Left lung (tissue), 14 donors: ENCODE measurements at places on chromosomes 11 and 22.
A peak's percentile ranks its signal among the peaks of the same experiment; 100 is the strongest.

DNA sequence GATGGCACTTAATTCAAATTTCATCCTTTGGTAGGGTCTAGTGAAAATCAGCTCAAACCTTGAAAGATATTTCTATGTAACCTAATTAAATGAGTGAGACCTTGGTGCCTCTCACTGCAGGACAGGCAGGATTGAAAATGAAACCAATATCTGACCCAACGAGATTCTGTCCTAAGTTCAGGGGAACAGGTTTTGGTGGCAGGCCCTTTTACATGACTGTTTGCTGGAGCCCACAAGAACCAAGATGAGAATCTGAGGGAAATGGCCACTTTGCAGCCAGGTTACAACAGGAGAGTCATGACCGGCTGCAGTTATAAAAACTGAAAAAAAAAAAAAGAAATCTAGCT, 130.2 kb downstream of the TRIM44 start:
- no peak for DNase-seq

DNA sequence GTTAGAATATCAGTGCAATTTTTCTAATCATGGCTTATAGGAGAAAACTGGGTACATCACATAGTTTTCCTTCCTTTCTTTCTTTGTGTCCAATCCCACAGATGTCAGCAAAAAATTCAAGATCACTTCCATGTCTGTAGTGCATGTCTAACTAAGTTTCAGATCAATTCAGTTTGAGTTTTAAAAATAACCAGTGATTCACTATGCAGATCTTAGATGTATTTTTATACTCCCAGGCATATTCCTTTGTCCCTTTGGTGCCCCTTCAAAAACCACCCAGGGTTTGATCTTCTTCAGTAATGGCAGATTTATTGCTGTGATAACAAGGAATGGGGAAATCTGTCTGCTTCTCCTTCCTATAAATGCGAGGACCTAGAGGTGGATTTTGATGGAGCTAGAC, 915.6 kb downstream of the METTL15 start:
- DNase-seq: no peak

- no peak for DNase-seq
Observed at GRCh38 chr22:30240541-30241417, 5.8 kb downstream of the LIF start.

DNA sequence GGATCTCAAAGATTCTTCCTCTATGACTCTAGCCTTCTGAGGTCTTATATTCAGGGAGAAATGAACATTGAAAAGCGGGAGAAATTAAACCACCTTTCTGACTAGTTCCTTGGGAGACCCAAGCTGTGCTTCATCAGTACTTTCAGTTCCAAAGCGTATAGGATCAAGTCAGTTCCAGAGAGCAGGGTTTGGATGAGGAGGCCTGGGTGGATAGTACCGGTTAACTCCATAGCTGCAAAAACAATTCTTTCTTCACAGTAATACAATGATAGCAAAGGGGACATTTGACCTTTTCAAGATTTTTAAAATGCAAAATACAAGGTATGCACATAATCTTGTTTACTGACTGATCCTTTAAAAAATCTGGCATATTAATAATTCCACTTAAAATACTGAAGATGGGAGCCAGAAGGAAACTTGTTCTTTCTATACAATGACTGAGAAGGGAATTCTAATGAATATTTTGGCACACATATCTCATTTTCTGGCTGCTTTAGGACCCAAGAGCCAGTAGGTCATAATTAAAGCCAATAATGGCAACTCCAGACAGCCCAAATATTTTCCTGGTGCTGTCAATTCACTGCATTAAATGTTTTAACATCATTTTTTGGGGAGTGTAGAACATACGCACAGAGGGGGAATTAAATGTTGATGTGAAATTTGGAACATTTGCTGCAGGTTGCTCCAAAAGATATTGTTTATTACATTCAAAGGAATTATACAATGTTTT, 16.0 kb downstream of the ADM start:
- DNase-seq: no peak

DNA sequence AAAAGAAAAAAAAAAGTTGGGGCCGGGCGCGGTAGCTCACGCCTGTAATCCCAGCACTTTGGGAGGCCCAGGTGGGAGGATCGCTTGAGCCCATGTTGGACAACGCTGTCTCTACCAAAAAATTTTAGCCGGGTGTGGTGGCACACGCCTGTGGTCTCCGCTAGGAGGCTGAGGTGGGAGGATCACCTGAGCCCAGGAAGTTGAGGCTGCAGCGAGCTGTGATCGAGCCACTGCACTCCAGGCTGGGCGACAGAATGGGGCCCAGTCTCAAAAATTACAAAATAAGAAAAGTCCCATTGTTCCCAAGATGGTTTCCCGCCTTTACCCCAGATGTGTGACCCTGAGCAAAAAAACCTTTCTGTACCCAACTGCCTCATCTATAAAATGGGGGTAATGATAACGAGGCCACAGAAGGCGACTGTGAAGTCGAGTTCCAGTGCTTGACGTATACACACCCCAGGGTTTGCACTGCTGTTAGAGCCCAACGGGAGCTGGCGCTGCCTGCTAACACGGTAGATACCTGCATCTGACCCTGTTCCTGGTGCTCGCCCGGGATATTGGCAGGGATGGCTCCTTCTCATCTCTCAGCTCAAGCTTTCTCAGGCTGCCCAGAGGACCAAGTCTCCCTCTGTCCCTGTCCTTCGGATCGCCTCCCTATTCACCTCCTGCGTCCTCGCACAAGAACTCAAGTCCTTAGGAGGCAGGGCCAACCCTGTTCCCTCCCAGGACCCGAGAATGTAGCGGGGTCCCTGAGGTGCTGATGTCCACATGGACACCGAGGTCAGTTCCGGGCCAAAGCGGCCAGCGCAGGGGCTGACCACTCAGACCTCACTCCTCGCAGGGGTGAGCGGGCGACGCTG, 1.1 kb upstream of the RPLP2 start:
- no peak for DNase-seq

GRCh38 chr11:83694191-83694910, 408.2 kb upstream of the CCDC90B start:
- DNase-seq: no peak

DNA sequence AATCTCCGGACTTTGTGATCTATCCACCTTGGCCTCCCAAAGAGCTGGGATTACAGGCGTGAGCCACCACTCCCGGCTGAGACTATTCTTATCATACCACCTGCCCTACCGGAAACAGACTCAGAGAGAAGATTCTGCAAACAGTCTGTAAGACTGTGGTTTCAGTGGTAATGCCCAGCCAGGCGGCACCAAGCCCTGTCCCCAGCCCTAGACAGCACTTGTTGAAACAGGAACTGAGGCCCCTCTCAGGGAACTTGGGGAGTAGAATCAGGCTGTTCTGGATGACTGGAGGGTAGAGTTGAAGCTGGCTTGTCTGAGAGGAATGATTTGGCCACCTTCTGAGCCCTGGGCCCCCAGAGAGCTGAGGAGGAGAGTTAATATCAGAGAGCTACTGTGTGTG, 1.3 kb upstream of the INSC start:
- no peak for DNase-seq

DNA sequence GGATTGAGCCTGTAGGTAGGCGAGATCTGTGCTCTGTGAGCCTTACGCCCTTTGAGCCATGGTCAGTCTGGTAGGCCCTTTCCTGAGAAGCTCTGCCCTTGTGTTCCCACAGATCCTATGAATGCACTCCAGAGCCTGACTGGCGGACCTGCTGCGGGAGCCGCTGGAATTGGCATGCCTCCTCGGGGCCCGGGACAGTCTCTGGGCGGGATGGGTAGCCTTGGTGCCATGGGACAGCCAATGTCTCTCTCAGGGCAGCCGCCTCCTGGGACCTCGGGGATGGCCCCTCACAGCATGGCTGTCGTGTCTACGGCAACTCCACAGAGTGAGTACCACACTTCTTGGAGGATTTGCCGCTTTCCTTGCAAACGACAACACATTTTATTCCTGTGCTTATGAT, 47.4 kb downstream of the MED15 start:
- DNase-seq: no peak

GRCh38 chr11:13667795-13668101, 720 bp upstream of the FAR1 start:
- DNase-seq: no peak

GRCh38 chr22:42794551-42795510, 62.2 kb downstream of the ARFGAP3 start:
- no peak for DNase-seq

GRCh38 chr22:21942407-21943343, 10.0 kb downstream of the PPM1F start:
- peak; percentile 16 for DNase-seq

GRCh38 chr22:46328797-46329196, 6.7 kb upstream of the TRMU start:
- no peak for DNase-seq

- no peak for DNase-seq
Observed at GRCh38 chr11:65565624-65566453, 4.4 kb upstream of the ZNRD2 start.

GRCh38 chr11:13534358-13534757, 38.6 kb upstream of the PTH start:
- no peak for DNase-seq

DNA sequence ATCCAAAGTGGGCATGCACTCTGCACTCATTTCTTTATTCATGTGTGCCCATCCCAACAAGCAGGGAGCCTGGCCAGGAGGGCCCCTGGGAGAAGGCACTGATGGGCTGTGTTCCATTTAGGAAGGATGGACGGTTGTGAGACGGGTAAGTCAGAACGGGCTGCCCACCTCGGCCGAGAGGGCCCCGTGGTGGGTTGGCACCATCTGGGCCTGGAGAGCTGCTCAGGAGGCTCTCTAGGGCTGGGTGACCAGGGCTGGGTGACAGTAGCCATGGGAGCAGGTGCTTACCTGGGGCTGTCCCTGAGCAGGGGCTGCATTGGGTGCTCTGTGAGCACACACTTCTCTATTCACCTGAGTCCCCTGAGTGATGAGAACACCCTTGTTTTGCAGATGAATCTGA, 129.3 kb upstream of the B3GAT1 start:
- DNase-seq: no peak

DNA sequence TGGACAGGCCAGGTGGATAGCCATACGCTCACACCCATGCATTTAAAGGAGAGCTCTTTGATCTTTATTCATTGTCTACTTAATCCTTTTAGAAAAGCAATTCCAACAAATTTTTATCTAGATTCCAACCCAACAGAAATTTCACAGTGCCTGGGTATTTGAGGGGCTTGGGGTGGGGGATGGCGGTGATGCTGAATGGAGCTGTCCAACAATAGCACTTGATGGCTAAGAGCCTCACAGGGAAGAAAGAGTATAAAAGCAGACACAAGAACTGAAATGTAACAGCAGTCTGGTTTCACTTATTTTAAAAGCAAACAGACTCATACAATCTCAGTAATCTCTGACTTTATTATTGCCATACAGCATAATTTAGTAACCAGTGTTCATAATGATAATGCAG, 101.8 kb upstream of the SORL1-AS1 start:
- no peak for DNase-seq

- no peak for DNase-seq
Observed at GRCh38 chr22:37588546-37589215, 8.8 kb upstream of the LGALS2 start.

DNA sequence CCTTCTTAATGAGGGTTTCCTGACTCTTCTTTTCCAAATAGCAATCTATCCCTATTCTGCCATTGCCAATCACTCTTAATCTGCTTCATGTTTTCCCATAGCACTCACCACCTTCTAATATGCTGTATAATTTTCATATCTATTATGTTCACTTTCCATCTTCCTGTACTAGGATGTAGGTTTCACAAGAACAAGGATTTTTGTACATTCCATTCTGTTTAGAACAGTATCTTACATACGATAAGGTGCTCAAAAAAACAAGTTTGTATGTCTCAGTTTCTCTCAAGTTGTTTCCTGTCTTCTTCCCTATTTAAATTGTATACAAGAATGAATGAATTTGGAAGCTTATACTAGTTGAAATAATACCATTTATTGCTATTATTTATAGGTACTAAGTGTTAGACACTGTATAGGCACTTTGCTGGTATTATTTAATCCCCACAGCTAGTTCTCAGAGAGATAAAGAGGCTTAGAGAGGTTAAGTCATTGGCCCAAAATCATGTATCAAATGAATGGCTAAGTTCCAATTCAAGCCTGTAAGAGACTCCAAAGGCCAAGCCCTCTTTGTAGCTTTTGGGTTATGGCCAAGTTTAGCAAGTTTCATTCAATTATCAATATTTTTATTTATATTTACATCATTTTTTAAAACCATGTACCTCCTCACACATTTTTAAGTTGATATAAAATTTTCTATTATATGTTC, 134.7 kb downstream of the PAX6 start:
- DNase-seq: no peak
